ENCODE measurements at places on chromosomes 7 and 10.

GRCh38 chr7:87875151-87876039 is 765 bp downstream of the SLC25A40 start:
- DNase-seq, result peak; percentile 66

DNA sequence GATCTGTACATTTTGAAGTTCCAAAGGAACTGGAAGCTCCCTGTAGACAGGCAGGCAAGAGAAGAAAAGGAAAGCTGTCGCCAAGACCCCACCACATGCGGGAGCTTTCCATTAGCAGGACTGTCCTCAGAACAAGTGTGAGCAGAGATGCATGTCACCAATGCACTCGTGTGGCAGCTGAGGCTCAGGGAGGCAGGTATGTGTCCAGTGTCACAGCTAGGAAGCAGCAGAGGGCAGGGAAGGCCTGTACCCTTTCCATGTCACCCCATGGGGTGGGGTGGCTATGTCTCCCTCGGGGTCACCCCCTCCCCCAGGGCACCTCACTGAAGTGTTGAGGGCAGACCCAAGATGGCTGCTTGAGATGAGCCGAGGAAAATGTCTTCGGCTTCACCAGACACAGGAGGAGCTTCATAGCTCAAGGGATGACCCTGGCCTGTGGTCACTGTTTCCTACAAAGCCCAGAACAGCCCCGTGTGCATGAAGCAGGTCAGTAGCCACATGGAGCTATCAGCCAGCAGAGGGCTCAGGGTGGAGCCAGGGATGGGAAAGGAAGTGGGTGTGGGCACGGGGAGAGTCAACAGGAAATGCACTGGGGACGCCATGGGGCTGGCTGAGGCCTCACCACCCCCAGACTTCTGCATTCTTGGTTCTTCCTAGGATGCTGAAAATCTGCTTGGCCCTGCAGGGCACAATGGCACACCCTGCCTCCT is 96.6 kb downstream of the FAM53B start:
- no peak for DNase-seq

DNA sequence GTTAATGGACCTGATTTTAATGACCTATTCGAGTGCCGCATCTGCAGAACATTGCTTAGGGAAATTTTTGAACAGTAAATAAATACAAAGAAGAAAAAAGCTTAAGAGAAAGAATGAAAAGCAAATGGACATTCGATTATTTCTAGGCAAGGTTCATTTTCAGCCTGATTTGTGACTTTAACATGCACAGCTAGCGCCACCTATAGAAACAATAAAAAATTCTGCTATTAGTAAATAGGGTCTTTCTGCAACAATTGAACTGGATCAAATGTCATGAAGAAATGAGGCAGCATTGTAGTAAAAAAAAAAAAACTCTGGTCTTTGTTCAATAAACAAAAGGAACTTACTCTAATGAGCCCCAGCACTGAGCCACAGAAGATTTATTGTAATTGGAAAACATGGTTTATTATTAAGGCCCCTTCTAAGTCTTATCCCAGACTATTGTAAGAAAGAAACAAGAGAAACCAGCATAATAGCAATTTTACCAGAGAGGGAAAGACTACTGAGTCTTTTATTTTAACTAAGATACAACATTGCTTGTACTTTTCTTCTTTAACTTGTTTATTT is 41.4 kb upstream of the GHITM start:
- no peak for DNase-seq

DNA sequence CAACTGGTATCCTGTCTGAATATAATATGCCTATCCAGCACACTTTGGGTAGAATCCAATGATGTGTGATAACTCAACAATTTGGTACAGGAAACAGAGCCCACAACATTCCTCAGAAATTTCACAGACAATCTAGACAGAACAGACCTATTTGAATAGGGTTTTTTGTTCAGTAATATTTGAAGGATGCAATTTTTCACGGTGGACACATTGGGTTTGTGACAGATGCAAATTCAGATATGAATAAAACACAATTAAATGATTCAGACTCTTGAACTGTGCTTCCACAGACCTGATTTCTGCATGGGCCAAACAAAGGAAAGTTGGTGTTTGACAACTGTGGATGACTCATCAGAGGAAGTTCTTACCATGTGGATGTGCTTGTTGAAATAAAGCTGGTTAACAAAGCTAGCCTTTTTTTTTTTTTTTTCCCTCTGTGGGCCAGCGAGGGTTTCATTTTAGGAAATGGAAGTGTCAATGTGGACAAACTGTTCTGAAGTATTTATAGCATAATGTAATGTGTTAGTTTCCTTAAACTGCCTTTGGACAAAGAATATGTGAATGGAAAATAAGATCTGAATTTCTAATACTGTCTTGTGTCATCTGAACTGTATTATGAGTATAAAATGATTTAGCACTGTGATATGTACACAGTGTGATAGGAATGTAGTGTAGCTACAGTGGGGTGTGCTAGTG is 43.2 kb upstream of the FAM133B start:
- DNase-seq, result no peak

GRCh38 chr10:46264336-46264735 is 22.5 kb upstream of the ANTXRL start:
- no peak for DNase-seq

DNA sequence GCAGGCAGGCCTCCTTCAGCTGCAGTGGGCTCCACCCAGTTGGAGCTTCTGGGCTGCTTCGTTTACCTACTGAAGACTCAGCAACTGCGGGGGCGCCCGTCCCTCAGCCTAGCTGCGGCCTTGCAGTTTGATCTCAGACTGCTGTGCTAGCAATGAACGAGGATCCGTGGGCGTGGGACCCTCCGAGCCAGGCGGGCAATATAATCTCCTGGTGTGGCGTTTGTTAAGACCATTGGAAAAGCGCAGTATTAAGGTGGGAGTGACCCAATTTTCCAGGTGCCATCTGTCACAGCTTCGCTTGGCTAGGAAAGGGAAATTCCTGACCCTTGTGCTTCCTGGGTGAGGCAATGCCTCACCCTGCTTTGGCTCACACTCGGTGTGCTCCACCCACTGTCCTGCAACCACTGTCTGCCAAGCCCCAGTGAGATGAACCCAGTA is 159.2 kb upstream of the FOXP2 start:
- no peak for DNase-seq

GRCh38 chr10:11454958-11455566 is 156.4 kb downstream of the USP6NL start:
- no peak for DNase-seq

DNA sequence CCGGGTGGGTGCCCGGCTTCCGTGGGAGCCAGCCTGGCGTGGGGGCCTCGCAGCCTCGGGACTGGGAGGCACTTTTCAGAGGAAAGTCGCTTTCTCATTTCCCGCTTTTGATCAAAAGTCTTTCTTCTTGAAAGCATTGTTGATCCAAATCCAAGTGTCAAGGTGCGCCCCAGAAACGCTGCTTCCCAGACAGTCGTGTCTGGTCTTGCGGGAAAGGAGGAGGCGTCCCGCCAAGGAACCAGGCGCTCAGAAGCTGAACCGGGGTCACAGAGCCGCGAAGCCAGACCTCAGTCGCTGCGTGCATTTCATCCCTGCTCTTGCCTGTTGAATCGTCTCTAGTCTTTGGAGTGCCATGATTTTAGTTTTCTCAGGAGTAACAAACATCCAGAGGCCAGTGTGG is 1.1 kb upstream of the BNIP3 start:
- DNase-seq, result no peak

DNA sequence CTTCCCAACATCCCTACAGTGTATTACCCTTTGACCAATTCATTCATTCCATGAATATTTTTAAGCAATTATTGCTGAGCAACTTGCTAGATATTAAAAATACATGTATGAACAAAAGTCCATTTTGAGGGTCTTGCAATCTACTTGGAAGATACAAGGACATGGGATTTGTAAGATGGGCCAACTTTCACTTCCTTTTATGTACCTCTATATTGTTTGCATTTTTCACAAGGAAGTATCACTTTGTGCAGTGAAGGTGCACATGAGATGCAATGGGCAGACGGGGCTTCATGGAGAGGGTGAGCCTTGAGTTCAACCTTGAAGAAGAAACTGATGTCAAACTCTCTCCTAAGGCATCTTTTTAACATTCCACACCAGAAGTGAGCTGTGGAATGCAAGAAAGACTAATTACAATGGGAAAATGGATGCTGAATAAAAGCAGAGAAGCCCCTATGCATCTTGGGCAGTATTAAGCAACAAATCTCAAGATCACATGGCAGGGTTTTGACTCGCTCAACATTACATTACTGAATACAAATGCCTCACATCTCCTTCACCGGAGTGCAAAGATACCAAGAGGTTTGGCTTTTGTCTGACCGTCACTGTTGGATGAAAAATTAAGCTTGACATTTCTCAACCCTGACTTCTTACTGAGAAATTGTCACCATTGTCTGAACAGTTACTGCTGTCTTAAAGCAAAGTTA is 341.5 kb downstream of the ELMO1 start:
- no peak for DNase-seq

GRCh38 chr7:70319057-70319456 is 720.8 kb downstream of the AUTS2 start:
- no peak for DNase-seq

DNA sequence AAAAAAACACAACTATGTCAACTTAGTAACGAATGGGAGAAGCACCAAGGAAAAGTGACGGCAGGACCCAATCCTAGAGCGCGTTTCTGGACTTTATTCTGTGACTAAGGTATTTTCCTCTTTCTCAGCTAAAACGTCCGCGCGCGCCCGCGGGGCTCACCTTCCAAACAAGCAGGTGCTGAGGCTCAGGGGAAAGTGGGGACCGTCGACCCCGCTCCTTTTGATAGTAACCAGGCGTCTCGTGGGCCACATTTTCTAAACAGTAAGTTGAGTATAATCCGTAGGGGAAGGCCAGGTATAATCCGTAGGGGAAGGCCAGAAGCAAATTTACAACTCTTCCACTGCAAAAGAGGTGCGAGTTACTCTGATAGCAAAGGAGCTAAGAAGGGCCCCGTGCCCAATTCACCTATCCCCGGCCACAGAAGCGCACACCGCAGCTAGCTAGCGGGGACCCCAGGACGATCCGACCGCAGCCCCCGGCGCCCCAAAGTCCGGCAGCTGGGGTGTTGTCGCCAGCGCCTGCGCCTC is 743 bp downstream of the MKI67 start:
- DNase-seq, result no peak

DNA sequence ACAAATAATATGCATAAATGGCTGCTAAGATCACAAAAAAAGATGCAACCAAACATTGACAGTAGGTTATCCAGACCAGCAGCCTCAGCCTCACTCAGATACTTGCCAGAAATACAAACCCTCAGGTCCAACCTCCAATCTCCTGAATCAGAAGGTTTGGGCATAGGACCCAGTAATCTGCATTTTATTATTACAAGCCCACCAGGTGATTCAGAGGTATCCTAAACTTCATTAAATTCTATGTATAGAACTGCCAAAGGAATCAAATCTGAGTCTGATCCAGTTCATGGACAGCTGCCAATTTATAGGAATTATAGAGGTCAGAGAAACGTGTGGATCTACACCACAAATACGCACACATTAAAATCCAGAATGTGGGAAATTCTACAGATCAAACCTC is 41.3 kb downstream of the ZNF438 start:
- no peak for DNase-seq

GRCh38 chr10:89591111-89591795 is 53.8 kb downstream of the PANK1 start:
- DNase-seq, result no peak

DNA sequence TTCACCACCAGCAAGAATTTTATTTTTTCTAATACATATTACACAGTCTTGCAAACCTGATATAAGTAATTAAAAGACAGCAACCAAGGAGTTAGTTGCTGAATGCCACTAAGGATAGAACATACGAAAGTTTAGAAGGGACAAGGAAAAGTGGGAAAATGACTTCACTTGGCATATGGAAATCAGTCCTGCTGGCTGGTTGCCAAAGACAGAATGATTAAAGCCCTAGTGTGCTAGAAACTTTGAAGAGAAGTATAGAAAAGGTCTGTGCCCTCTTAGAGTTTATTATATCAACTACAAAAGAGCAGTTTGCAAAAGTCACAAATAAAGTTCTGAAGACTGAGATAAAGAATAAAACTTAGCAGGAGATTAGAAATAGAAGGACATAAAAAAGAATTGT is 5.8 kb upstream of the YAE1 start:
- DNase-seq, result no peak

DNA sequence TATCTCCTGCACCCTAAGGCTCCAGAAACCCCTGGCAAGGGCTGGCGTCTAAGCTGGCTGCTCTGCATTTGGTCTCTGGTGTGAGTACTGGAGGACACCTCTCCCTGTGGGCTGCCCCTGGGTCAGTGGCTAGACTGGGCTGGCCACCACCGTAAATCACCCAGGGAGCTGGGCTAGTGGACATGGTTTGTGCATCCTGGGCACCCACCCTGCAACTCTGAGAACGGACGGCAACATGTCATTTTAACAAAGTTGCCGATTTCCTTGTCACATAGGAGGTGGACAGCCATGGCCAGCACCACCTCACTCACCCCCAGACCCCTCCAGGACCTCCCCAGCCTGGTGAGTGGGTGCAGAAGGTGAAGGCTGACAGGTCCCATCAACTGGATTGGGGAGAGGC is 26.8 kb upstream of the PCBD1 start:
- no peak for DNase-seq

DNA sequence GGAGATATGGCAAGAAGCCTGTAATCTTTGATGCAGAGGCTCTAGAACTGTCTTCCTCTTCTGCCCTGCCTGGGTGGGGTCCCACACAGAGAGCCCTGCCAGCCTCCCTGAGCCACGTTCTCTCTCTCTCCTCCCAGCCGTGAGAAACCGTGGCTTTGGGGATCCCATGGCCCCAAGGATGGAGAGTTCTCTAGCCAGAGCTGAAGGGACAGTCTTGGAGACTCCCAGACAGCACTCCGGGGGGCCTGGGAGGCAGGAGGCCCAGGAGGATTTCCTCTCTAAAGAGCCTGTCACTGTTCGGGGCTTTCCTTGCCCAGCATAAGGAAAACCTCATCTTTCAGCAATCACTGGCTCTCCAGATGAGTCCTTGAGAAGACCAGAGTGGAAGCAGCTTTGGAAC is 227.1 kb downstream of the ARHGAP12 start:
- DNase-seq, result no peak

- DNase-seq, result no peak
Measured at GRCh38 chr7:135822376-135822775, 73.8 kb upstream of the FAM180A start.

- no peak for DNase-seq
Measured at GRCh38 chr7:125823538-125823937, 893.9 kb upstream of the POT1 start.

DNA sequence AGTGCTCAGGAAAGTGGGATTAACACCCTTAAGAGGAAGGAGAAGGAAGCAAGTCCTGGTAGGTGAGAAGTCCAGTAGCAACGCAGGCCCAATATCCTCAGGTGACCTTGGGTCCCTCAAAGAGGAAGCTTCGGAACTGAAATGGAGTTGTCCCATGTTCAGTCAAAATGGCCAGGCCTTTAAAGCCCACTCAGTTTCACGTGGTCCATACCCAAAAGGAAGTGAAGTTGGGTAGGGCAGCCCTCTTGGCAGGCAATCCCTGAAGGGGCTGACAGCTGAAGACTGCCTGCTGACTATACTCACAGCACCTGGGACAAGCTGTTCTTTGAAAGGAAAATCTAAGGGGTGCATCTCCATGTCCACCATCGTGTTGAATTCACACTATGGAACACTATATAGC is 3.0 kb downstream of the GSAP start:
- no peak for DNase-seq

GRCh38 chr10:103459615-103460014 is 915 bp upstream of the CALHM1 start:
- DNase-seq, result no peak
